ENCODE measurements at places on chromosomes 1 and 21.

- DNase-seq: peak; percentile 100
Observed at GRCh38 chr1:205631768-205632668, at the start of gene ELK4. Gene ELK4 (minus strand): TSS chr1:205632011. CDS start chr1:205623882, 8,129 bp downstream.

DNA sequence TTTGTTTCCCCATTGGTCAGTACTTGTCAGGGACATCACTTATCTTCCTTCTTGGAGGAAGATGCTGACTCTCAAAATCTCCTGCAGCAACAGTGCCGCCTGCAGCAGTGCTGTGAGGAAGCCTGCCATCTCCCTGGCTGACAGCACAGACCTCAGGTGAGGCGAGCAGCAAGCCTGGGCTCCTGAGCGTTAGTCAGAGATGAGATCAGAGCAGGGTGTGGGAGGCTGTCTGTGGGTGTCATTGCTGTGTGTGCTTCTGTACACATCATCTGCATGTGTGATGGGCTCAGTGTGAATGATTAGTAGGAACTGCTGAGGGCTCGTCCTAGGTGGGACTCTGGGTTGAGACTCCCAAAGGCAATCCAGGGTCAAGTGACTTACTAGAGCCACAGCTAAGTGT is 6.1 kb downstream of the STRIP1 start:
- DNase-seq: no peak

DNA sequence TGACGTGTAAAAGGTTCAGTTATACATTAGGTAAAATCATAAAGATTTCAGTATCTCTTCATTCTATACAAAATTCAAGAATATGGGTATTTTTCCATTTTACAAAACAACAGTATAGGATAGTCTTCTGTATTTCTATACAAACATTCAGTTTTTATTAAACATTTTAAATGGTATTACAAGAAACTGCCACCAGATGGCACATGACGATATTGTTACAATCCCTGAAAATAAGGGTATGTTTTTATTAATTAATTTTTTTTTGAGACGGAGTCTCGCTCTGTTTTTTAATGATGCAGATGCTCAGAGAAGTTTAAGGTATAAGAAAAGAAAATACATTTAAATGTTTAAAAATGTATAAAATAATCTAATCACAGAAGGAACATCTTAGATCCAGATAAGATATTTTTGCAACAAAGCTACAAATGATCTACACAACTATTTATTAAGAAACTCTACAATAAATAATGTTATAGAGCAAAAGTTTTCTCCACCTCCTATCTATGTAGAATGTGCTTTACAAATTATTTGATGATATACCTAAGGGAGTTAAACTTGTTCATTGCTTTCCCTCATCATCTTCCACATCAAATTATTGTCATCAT is 23.5 kb upstream of the RSBN1 start:
- no peak for DNase-seq

GRCh38 chr1:65525266-65526048 is 105.0 kb downstream of the LEPR start:
- DNase-seq: peak; percentile 74

- DNase-seq: peak; percentile 91
Observed at GRCh38 chr21:42233067-42233961, 14.4 kb downstream of the ABCG1 start.

- DNase-seq: no peak
Observed at GRCh38 chr1:222251847-222252246, 296.1 kb downstream of the HHIPL2 start.

- no peak for DNase-seq
Observed at GRCh38 chr1:228781161-228781808, 46.0 kb downstream of the RHOU start.

DNA sequence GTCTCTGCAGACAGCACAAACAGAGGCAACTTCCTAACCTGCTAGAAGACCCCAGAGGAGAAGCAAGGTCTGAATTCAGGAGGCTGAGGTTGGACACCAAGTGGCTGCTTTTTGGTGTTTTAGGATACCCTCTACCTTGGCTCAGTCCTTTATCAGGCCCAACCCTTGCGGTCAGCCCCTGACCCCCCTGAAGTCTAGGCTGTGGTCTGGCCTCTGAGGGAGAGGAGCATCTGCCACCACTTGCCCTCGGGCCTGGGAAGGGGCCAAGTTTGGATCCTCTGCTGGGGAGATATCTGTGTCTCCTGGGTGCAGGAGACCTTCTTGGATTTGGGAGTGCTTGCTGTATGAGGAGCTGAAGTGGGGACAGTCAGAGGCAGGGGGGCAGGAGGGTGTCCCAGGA is 21.0 kb downstream of the EDN2 start:
- peak; percentile 48 for DNase-seq

- DNase-seq: no peak
Observed at GRCh38 chr1:155794605-155795245, 62.3 kb downstream of the GON4L start.

DNA sequence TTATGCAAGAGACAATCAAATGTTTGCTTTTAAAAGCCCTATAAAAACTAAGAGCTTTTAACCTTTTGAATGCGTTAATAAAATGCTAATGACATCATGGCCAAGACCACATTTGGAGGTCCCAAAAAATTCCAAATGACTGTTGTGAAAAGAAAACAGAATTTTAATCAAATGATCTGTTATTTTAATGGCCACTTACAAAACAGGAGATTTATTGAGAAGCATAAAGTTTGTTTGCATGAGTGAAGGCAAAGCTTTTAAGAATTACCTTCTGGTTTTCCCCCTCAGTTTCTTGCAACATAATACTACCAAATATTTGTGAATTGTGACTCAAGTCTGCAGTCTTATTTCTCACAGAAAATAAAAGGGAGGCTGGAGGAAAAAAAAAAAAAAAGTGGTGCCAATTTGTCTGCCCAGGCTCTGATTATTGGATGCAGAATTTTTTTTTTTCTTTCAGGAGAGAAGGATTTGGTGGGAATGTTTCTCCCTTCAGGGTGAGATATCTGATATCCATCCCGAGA is 60.7 kb downstream of the GORAB start:
- no peak for DNase-seq

DNA sequence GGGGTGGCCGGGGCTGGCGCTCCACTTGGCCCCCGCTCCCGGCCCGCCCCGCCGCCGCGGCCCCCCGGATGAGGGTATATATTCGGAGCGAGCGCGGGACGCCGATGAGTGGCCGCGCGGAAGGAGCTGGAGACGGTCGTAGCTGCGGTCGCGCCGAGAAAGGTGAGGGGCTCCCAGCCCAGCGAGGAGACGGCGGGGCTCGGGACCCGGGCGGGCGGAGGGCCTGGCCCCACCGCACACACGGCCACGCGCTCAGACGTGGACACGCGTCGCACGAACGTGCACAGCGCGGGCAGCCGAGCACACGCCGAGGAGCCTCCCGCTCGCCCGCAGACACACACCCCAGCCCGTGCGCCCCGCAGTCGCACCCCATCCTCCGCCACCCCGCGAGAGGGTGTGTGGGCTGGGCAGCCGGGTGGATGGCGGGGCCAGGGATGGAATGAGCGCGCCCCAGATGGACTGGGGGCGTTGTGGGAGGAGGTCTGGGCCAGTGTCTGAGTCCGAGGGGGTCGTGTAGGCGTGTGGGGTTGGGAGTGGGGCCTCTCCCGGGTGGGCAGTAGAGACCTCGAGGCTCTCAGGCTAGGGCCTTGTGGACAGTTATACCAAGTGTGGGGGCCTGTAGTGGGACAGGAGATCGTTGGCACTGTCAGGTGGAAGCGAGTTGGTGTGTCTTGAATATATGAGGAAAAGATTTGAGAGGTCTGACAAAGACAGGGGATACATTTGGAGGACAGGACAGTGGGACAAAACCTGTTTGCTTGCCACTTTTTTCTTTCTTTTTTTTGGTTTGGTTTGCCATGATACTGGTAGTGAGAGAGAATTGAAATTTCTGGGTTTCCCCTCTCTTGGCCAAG is at the start of gene UAP1:
Gene UAP1 (plus strand): TSS at position 107 of the 854 bp plus-strand sequence. CDS start 4,347 bp downstream, outside the sequence.
- DNase-seq: no peak

GRCh38 chr1:10211805-10212410 is 1.5 kb downstream of the KIF1B start:
- no peak for DNase-seq

- no peak for DNase-seq
Observed at GRCh38 chr1:170030212-170030611, 44.3 kb downstream of the KIFAP3 start.

DNA sequence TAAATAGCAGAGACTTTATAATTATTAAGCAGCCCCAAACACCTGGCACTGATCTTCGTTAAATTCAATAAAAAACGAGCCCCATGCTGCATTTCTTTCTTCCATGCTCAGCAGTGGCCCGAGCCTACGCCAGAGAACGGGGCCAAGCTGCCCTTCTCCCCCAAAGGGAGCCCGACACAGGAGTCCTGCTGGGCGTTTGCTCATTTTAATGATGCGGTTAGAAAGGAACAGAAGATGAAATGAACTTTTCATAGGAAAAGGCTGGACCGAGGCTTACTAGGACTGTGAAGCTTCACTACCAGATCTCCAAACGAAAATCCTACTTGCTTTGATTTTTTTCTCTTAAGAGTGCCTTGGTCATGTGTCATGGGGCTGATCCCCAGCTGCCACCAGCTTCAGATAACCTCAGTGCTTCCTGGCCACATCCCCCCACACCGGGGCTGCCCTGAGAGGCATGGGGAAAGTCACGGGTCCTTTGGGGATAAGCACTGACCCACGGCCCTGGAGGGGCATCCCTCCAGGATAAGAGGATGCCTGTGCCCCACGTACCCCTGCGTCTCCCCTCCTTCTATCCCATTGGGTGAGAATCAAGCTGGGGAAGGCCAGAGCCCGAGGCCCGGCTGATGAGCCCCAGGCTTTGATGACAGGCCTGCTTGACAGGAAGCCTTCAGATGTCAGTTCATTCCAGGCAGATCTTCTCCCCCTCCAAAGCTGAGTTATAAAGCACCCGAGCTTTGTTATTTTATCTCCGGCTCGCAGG is 34.2 kb downstream of the PGBD5 start:
- DNase-seq: peak; percentile 65

- DNase-seq: no peak
Observed at GRCh38 chr1:104745875-104746274, 996.2 kb downstream of the AMY1C start.

DNA sequence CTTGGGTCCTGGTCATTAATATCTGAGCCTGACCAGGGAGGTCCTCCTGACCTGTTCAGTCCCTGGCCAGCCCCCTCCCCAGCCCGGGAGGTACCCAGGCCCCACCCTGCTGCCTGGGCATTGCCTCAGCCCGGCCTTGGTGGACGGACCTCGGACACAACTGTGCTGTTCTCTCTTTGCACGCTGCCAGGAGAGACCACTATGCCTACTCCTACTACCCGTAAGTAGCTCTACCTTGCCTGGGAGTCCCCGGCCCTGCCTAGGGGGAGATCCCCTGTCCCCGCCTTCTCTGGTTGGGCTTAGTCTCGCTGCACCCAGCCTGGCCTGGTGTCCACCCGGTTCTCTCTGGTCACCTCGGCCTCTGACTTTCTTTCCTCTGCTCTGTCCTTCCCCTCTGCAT is 53.2 kb downstream of the PTPRU start:
- DNase-seq: no peak

DNA sequence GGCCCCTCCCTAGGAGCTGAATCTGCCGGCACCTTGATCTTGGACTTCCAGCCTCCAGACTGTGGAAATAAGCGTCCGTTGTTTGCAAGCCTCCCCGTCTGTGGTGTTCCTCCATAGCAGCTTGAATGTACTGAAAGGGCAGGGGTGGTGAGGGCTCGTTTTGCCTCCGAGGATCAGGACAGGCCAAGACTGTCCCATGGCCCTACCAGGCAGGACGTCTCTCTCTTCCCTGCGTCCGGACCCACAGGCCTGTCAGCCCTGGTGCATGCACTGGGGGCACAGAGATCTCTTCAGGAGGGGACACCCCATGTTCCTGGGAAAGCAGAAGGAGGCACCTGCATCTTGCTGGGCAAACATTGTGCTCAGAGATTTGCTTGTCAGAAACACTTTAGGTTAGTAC is 156.3 kb upstream of the C1orf174 start:
- no peak for DNase-seq

DNA sequence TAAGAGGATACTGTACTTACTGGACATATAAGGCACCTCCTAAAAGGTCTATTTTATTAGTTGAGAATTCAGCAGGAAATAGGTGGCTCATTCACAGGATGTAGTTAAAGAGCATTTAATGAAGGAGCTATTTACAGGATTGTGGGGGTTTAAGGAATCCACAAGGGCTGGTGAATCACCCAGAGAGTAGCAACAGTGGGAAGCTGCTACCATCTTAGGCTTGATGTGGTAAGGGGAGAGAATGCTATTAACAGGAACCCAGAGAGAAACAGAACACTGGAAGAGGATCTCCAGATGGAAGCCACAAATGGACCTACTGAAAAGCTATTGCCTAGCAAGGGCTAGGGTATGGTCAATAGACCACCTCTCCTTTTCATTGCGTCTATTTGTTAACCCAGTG is 52.0 kb upstream of the COL11A1 start:
- DNase-seq: no peak

GRCh38 chr1:218369688-218370511 is 24.8 kb downstream of the TGFB2 start:
- no peak for DNase-seq

DNA sequence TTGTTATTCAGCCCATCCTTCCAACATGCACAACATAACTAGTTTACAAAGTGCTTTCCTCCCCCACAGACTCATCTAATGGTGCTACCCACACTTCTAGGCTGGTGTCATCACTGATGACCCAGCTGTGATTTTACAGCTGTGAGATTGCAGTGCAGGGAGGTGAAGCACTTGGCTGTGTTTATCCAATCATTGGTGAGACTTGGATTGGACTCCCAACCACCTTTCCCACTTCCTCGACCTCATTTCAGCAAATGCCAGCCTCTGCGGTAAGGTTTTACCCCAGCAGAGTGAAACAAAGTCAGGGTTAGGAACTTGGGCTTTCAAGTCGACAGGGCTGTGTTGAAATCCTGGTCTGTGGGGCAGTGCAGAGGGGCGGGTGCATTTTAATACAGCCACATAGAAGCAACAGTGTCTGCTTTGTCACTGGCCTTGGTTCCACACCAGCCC is 22.1 kb downstream of the ECHDC2 start:
- no peak for DNase-seq
